Hypothalamus (tissue), 51 donors: ENCODE measurements at places on chromosomes 2 and 18.

DNA sequence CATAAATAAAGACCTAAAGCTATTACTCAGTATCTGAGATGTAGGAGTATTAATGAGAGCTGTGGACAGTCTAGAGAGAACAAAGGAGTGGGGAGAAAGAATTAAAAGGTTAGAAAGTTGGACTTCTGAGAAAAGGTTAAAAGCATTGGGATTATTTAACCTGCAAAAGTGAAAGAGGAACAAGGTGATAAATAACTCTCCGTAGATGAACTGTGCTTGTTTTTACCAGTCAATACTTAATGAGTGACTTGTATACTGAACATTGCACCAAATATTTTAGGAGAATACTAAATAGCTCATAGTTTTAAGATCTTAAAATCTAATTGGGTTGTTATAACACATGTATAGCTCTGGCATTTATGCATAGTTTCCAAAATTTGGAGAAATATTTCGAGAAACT, 137.5 kb downstream of the GPD2 start:
- no peak for DNase-seq

- no peak for DNase-seq
Observed at GRCh38 chr2:181352158-181352557, 105.0 kb upstream of the ITGA4 start.

DNA sequence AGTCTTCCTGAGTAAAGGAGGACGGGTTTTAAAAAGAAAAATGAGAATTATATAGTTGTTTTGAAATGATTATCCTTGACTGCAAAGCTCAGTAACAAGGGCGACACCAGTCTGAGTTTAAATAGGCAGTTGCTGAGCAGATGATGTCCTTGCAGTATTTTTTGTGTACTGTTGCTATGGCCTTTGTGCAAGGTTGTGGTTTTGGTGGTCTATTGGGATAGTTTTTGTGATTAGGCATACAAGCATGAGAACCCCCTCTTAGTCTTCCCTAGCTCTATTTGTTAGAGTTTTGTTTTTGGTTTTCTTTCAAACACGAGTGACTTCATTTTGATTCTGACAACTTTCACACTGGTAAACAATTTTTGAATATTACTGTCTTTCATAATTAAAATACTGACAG, 64.1 kb downstream of the TAF4B start:
- no peak for DNase-seq

DNA sequence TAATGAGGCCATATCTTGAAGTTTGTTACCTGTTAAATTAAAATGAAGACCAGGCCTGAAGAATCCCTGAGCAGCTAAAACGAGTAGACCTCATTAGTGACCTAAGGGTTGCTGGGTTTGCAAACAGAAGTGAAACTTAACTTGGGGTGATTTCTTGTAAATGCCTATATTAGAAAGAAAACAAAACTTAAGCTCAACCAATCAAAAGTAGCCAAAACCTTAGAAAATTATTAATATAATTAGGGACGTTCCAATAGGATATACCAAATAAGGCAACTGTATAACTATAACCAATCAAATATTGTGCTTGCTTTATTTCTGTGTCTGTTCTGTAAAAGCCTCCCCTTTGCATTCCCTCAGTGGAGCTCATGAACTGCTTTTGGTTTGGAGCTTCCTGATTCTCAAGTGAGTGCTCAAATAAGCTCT, 137.9 kb upstream of the VRK2 start:
- DNase-seq, result no peak

- DNase-seq, result no peak
Observed at GRCh38 chr2:107529146-107529545, 297.5 kb upstream of the RGPD4 start.

- no peak for DNase-seq
Observed at GRCh38 chr2:107988108-107988507, 1.8 kb downstream of the SLC5A7 start.

DNA sequence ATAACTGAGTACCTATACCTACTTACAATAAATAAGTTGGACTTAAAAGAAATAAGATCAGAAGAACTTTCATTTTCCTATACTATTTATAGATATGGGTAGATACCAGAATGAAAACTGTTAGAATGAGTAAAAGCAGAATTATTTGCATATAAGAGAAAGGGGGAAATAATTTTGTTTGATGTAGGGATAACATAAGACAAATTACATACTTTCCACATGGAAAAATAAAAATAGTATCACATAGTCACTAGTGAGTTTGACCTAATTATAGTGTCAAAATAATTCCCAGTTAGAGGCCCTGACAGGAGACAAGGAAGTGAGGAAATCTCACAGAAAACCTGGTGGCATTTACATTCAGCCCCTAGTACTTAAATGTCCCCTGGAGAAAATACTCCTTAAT, 28.6 kb downstream of the KCMF1 start:
- DNase-seq, result no peak

- DNase-seq, result no peak
Observed at GRCh38 chr18:76380127-76380729, 114.8 kb downstream of the ZNF516 start.

GRCh38 chr2:127733816-127734537, 32.7 kb downstream of the SFT2D3 start:
- no peak for DNase-seq

- no peak for DNase-seq
Observed at GRCh38 chr18:74654638-74655037, 57.0 kb downstream of the ZNF407 start.

GRCh38 chr2:154195644-154196195, 324.0 kb downstream of the GALNT13 start:
- no peak for DNase-seq

GRCh38 chr2:47992671-47993070, 86.4 kb upstream of the FBXO11 start:
- no peak for DNase-seq

GRCh38 chr2:145289946-145290345, 770.0 kb upstream of the ZEB2 start:
- DNase-seq, result no peak

- DNase-seq, result no peak
Observed at GRCh38 chr2:127614731-127615130, 31.2 kb upstream of the GPR17 start.

GRCh38 chr18:8952769-8953760, 149.4 kb upstream of the NDUFV2 start:
- DNase-seq, result no peak

DNA sequence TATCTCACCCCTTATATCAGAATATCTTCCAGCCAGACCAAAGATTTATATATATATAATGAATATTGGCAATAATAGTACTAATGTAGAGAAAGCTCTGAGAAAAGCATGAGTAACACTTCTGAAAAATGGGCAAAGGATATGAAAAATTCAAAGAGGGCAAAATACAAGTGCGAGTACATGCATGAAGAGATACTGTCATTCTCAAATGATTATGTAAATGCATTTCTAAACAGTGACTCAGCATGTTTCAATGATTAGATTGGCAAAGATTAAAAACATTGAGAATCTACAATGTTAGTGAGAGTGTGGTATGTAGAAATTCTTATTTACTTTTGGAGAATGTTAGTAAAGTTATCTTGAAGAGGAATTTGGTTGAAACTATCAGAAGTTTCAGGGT, 118.3 kb upstream of the NEDD4L start:
- DNase-seq, result no peak

- DNase-seq, result no peak
Observed at GRCh38 chr18:50654211-50654610, 94.3 kb downstream of the MAPK4 start.

GRCh38 chr2:43424262-43425207, 171.3 kb downstream of the THADA start:
- DNase-seq, result no peak

DNA sequence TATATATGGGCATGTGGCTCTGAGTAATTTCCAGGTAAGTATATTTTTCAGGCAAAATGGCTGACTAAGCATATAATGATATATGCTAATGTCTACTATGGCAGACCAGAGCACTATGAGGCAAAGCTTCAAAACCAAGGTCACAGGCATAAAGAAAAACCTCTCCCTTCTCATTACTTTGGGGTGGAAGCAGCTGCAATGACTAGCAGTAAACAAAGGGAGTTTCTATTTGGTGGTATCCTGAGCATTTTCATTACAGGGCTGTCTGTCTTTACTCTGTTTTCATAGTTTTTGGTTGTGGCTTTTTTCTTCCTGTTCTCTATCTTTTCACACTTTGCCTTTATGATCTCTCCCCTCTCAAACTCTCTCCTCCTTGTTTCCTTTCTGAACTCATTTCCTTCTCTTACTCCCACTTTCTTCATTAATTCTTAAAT, 15.6 kb downstream of the PDE6D start:
- no peak for DNase-seq
